Neural crest cell (in vitro differentiated cells): ENCODE measurements at places on chromosomes 3 and 15. TPM values are rescaled to one million over a fixed set of nuclear protein-coding genes. Genes with fewer than 3 reads are reported as not detected.

The C2CD4A gene
- not detected in 2 replicates for total RNA-seq

DNA sequence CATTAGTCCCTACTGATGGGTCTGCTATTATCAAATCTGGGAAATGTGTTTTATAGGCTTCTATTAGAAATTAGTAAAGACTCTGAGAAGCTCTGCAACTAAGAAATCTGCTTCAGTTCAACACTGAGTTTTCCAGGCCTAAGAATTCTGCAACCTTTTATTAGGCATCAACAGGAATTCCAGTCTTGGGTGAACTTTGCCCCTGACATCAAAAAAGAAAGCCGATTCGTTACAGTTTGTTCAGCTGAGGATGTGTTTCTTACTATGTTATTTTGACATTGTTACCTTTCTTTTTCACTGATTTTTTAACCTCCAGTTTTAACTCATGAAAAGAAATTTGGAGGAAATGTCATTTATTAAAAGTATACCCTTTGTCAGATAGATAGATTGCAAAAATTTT is 131.5 kb upstream of the KCNH8 start:
- no peak for DNase-seq

GRCh38 chr3:38154625-38155255 is 10.6 kb upstream of the OXSR1 start:
- DNase-seq: no peak

The MELTF gene
- total RNA-seq: 3.9 and 4.1 TPM in 2 replicates

The ADAMTS17 gene
- 1.3 and 2.3 TPM in 2 replicates for total RNA-seq

DNA sequence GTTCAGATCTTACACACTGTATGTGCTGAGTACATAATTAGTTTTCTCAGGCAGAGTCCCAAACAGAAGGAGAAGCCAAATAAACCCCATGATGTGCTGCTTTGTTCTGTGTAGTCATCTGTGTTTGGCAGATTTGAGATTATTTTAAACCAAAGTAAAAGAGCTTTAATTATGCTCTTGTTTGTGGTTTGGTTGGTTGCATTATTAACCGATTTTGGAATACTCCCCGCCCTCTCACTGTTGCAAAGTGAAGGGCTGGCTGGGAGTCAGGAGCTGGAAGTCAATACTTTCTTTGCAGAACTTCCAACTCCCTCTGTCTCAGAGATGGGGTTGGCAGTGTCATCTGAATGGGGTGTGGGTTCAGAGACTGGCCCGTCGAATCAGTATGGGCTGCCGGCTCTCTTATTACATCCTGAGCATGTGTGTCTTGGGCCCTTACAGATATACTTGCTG is 34.4 kb downstream of the SLCO3A1 start:
- DNase-seq: no peak

The ADAMTS7 gene
- 62.9 and 68.2 TPM in 2 replicates for total RNA-seq

GRCh38 chr3:53337167-53337940 is 10.0 kb downstream of the DCP1A start:
- DNase-seq: no peak

- DNase-seq: no peak
Measured at GRCh38 chr15:52498706-52499105, 30.0 kb downstream of the MYO5A start.

DNA sequence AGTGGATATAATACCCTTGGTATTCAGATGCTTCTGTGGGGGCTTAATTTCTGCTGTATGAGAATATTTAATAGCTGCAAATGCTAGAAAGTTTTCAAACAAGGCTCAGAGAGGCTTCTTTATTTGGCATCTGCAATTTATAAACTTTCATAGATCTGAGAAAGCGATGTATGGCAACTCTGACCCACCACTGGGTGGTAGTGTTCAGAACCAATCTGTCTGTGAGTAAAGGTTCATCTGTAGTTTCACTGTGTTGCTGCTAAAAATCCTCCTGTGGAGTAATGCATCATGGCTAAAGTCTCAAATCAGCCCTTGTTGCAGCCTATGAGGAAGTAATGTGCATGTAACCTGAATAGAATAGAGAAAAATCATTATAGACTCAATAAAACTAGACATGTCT is 47.4 kb downstream of the CLSTN2 start:
- DNase-seq: no peak

The ZNF662 gene
- total RNA-seq: not detected in 2 replicates

DNA sequence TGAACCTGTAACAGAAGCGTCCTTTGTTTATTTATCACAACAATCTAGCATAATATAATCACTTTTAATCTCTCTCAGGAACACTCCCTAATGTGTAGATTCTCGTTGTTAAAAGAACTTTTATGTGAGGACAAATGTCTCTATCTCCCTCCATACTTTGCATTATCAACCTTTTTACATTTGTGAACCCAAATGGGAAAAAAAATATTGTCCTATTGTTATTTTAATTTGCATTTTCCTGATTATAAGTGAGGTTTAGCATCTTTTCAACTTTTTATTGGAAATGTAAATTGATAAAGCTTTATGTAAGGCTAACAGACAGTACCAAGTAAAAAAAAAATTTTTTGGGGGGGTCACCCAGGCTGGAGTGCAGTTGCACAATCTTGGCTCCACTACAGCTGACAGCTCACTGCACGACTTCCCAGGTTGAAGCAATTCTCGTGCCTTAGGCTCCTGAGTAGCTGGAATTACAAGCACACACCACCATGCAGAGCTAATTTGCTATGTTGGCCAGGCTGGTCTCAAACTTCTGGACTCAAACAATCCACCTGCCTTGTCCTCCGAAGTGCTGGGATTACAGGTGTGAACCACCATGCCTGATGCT is 33.0 kb upstream of the DENND4A start:
- no peak for DNase-seq

- DNase-seq: no peak
Measured at GRCh38 chr15:42359249-42359648, at the start of gene CAPN3. TSS of gene CAPN3 (plus strand) at chr15:42359501. CDS start at chr15:42359806, 305 bp downstream.

DNA sequence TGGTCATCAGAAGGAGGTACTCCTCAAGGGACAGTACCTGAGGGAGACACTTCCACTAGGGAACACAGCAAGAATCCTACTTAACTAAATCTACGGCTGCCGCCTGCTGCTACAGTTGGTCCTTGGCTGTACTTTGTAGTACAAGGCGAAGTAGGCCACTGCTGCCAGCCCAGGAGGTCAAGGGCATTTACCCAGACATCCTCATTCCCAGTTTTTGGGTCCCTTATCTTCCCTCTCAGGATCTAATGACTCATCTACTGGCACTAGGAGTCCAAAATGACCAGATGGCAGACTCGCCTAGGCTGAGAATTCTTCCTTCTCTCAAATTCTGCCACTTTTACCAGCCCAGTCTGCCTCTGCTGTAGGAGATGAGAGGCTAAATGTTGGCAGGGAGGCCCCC is 27.1 kb upstream of the LAMP3 start:
- no peak for DNase-seq

The CAPN3 gene
- 2.2 and 2.7 TPM in 2 replicates for total RNA-seq

- DNase-seq: no peak
Measured at GRCh38 chr3:122964811-122965210, 62.8 kb downstream of the SEMA5B start.

DNA sequence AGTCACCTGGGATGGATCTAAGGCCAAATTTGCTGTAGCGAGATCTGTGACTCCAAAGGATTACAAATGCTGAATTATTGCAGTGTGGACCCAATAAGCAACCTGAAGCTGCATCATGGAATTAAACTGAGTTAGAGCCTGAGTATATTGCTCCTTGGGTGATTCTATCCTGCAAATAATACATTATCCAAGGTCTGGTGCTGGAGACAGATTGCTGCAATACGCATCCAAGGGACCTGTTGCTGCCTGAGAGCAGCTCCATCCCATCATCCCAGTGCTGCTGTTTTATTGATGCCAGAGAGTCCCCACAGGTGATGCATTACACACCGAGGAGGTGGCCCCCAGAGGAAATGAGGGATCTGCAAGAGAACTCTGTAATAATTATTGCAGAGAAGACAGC is 31.6 kb upstream of the PCSK6 start:
- DNase-seq: no peak

The MYRIP gene
- total RNA-seq: 0.48 and 0.54 TPM in 2 replicates

DNA sequence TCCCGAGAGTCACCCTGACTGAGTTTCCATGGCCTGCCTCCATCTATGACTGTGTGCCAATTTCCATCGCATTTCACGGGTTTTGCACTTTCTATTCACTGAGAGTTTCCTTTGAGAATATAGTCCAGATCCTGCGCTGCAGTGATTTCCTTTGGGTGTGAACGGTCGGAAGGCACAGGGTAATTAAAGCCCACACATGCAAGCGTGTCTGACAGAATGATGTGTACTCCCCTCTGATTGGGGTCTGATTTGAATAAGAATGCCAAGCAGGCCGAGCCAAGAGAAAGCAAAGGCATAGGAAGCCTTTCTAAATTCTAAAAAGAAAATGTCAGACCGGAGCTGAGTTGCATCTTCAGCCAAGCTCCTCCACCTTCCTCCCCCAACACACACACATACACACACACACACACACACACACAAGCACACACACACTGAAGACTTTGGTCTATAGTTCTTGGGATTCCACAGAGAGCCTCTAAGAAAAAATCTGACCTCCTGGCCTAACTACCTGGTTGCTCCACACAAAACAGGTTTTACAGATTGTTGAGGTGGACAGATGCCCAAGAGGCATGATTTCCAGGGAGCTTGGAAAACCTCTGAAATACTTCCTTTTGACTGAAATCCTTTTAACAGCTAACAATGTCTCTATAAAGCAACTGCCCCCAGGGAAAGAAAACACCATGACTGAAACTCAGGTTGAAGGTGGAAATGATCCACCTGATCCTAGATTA is 59.7 kb upstream of the LRRN1 start:
- peak; percentile 4 for DNase-seq

GRCh38 chr3:170256597-170256996 is 34.4 kb downstream of the PRKCI start:
- no peak for DNase-seq

DNA sequence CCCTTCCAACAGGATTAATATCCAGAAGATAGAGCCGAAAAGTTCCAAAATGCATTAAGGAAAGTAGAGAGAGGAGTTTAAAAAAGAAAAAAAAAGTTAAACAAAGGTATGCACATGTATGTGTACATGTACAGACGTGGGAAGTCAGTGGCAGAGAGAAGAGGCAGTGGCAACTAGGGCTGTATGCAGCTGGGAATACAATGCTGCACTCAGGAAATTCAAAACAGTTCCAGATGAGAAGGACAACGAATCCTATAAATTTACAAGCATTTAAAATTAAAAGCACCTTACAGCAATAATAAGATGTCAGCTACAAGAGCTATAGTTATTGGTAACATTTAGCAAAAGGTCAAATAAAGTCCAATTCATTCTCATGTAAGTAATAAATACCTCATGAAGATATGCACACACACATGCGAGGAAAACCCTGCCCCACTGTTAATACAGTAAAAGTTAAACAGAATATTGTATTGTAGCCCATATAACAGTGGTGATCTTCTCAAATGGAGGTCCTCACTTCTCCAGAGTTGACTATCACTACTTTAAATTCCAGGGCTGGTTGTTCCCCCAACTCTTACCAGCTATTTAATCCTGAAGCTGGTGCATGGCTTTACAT is 18.2 kb downstream of the MRPL3 start:
- no peak for DNase-seq

The KPNA4 gene
- total RNA-seq: 57.8 and 66.7 TPM in 2 replicates

GRCh38 chr15:39898317-39898716 is 21.7 kb downstream of the GPR176 start:
- DNase-seq: no peak

GRCh38 chr15:72751751-72752455 is 31.7 kb downstream of the ADPGK start:
- DNase-seq: no peak

The ACVR2B gene
- 77.1 and 79.1 TPM in 2 replicates for total RNA-seq

GRCh38 chr3:142148044-142148791 is 1.1 kb downstream of the TFDP2 start:
- DNase-seq: no peak

- DNase-seq: no peak
Measured at GRCh38 chr3:126607214-126607908, 47.6 kb downstream of the TXNRD3 start.

- no peak for DNase-seq
Measured at GRCh38 chr3:63390710-63391230, 112.7 kb downstream of the SYNPR start.

GRCh38 chr3:50340448-50341329 is at the start of gene RASSF1:
TSS of gene RASSF1 (minus strand) at chr3:50340836. CDS start at chr3:50340805, 31 bp downstream.
- no peak for DNase-seq

- DNase-seq: peak; percentile 37
Measured at GRCh38 chr15:95760508-95760907, 570.0 kb upstream of the NR2F2 start.

DNA sequence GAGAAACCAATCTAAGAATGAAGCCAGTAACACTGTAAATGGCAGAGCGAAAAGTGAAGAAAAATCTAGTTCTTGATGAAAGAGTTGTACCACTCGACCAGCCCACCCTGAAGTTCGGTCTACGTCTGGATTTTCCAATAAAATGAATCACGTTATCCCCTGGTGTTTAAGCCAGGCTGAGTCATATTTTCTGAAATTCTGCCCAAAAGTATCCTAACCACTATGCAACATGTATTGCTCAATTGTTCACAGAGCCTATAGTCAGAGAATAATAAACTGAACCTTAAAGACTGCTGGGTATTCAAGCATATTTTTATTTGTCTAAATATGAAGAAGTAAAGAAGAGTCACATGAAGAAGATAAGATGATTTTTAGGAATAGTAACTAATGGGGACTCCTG is 245.7 kb downstream of the FGF12 start:
- DNase-seq: no peak

DNA sequence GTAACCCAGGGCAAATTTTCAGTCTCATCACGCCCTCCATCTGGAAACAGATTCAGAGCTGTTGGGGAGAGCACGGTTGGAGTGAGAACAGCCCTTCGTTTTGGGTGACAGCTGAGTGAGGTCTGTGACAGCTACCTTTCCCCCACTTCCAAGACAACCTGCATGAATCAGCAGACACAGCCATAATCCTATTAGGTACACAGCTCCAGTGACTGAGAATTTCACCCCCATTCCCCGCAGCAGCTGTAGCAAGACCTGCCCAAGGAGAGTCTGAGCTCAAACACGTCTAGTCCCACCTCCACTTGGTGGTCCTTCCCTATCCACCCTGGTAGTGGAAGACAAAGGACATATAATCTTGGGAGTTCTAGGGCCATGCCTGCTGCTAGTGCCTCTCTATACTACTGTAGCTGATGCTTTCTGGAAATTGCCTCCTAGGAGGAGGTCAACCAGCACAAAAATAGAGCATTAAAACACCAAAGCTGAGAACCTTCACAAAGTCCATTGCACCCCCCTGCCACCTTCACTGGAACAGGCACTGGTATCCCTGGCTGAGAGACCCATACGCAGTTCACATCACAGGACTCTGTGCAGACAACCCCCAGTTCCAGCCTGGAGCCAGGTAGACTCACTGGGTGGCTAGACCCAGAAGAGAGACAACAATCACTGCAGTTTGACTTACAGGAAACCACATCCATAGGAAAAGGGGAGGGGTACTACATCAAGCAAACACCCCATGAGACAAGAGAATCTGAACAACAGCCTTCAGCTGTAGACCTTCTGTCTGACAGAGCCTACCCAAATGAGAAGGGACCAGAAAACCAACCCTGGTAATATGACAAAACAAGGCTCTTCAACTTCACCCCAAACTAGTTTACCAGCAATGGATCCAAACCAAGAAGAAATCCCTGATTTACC is 448.6 kb upstream of the CBLB start:
- DNase-seq: no peak

The TMEM87A gene
- total RNA-seq: 33.0 and 34.8 TPM in 2 replicates
